GM12864 (cell line): ENCODE measurements at places on chromosomes 4 and X.

DNA sequence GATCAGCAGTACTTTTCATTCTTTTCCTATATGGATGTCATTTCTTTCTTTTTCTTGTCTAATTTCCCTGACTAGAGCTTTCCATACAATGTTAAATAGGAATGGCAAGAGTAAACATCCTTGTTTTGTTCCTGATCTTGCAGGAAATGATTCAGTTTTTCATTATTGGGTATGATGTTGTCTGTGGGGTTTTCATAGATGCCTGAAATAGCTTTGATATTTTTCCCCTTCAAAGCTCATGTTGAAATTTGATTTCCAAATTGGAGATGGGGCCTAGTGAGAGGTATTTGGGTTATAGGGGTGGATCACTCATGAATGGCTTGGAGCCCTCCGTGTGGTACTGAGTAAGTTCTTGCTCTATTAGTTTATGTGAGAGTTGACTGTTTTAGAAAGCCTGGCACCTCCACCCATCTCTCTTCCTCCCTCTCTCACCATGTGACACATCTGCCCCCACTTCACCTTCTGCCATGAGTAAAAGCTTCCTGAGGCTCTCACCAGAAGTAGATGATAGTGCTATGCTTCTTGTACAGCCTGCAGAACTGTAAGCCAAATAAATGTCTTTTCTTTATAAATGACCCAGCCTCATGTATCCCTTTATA is 22.3 kb upstream of the VSIG1 start:
- DNase-seq = no peak

DNA sequence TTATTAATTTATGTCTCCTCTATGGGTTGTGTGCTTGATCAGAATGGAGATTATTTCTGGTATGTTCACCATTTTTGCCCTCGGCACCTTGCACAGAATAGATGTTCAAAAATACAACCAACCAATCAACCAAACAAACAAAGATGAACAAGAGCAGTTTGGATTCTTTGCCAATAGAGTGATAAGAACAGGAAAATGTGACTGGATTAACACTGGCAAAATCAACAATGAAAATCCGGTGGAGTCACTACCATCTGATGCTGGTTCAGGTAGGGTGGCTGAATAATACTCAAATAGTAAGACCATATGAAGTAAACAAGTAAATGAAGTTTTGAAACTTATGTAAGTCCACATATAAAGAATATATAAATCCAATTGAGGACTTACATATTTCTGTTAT is 685.0 kb upstream of the EPHA5 start:
- no peak for DNase-seq

- DNase-seq = no peak
Observed at GRCh38 chr4:17232566-17233253, 279.2 kb downstream of the QDPR start.

DNA sequence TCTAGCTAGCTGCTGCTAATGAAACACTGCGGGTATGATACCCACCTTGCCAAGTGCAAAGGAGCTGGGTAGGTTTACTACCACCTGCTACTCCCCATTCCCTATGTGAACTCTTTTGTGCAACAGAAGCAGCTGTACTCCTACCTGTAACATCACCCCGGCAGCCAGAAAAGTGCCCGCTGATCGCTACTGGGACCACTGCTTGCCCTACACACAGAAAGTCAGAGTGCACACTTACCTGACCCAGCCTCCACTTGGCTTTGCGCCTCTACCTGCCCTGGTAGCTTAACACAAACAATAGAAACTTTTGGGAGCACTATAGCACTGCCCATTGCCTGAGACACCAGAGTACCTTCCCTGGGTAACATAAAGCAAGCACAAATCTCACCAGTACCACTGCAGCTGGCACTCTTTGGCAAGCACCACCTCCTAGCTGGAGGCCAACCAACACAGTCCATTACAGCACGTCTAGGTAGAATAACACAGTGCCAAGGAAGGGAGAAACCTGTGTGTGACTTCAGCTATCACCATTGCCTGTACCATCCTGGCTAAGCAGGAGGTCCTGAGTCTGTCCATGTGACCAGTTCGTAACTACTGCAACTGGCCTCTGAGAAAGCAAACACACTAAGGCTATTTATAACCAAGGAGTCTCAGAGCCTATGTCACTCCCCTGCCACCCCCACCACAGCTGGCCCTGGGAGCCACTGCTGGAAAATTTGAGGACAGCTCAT is 80.1 kb downstream of the CENPC start:
- DNase-seq = no peak

- DNase-seq = no peak
Observed at GRCh38 chr4:65943076-65943475, 272.8 kb upstream of the EPHA5 start.

DNA sequence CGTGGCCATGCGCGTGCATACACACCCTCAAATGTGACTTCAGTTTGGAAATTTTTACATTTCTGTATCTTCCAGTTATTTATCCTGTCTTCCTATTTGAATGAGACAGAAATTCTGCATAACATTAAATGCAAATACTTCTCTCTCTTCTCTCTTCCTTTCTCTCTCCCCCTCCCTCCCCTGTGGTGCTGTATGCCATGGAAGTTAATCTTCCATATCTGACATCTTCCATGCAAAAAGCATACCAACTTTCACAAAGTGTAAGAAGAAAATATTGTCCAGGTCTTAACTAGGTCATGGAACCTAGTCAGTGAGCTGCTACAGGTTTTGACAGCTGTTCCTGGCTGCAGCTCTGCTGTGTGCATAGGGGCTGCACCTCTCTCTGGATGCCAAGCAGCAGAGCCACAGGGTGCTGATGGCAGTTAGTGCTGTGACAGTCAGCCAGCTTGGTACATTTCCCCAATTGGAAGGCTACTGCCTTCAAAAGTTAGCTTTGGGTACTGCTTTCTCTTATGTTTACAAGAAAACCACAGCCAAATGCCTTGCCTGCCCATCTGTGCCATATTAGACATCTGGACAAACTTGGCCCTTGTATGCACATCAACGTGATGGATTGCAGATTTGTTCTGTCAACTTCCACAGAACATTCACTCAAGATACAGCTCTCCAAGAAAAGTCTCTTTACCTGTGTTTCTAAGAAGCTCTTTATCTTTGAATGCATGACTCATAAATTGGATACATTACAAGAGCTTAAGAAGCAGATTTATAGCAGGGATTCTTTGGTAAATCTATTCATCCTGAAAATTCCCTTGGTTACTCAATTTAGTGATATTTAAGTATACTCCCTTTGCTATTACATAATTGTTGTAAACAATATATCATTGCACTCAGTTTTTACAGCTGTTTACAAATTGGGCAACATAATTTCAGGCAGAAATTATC is 623.8 kb downstream of the EPHA5 start:
- no peak for DNase-seq

DNA sequence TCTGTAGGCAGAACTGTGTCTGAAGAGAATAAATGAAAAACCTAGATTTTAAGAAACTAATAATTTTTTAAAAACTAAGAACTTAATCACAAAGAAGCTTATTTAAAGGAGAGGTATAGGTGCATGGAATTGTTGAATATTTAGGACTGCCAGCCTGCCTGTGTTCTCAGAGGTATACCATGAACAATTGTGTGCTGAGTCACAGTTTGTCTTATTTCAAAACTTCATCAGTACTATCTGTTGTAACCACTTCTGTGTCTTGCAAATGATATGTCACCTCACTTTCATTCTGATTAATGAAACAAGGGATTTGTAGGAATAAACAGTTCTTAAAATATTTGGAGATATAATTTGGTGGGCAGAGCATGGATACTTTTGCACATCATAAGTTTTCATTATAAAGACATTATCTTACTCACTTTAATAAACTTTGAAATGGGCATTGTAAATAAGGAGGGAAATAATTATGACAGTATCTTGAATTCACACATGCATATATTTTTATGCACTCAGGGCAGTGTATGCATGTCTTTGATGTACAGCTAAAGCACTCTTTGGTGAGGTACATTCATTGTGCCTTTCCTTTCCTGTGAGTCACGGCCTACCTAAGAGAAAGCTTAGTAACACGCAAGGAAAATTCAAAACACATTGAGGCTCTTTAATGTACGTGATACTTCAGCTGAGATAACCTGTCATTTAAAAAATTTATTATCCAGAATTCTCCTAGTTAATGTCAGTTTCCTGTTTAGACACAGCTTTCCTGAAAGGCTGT is 31.7 kb downstream of the STOX2 start:
- no peak for DNase-seq

DNA sequence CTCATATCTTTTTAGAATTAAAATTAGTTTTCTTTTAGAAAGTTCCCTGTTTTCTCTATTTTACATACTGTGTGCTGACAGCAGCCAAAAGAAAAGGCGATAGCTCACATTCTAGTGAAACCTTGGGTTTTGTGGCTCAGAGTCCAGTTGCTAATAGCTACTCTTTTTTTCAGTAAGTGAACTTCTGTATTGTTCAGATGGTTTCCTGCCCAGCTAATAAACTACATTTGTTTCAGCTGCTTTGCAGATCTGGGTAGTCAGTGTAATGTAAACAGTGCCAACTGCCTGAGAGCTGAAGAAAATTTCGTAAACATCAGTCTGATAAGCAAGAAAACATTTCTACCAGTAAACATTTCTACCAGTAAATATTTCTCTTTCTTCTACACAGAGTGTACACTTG is 370.2 kb downstream of the GRIA2 start:
- DNase-seq = no peak

- DNase-seq = no peak
Observed at GRCh38 chr4:74166818-74167217, 8.9 kb downstream of the MTHFD2L start.

- DNase-seq = no peak
Observed at GRCh38 chr4:6710996-6711395, 1.3 kb upstream of the MRFAP1L1 start.

GRCh38 chr4:4200624-4201023 is 26.1 kb downstream of the OTOP1 start:
- no peak for DNase-seq

DNA sequence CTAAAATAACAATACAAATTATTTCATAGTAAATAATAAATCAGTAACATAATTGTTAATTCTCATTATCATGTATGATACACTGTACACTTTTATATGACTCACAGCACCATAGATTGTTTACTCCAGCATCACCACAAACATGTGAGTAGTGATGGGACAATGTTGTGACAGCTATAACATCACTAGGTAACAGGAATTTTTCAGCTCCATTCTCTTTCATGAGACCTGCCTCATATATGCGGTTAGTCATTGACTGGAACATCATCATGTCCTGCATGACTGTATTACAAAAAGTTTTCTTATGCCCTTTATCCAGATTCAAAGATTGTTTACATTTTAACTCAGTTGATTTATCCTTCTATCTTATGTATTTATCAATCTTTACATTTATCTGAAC is 1530.0 kb downstream of the PCDH18 start:
- no peak for DNase-seq

DNA sequence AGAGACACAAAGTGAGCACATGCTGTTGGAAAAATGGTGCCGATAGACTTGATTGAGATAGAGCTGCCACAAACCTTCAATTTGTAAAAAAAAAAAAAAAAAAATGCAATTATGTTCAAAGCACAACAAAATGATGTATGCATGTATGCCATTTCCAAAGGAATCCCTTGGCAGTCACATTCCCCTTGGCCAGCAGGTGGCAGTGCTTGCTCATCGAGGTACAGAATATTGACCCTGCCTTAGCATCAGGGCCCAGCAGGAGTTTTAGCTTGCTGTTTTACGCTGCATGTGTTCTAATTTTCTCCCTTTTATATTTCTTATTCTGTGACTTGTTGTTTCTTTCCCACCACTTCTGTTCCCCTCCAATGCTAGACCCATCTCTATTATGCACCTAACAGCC is 34.5 kb upstream of the CYBB start:
- DNase-seq = no peak

GRCh38 chr4:38128478-38129459 is 168.6 kb downstream of the PTTG2 start:
- DNase-seq = peak; percentile 85

GRCh38 chr4:34723605-34724004 is 1520.7 kb downstream of the ARAP2 start:
- no peak for DNase-seq

GRCh38 chrX:12919051-12919450 is 12.6 kb downstream of the TLR8 start:
- no peak for DNase-seq

DNA sequence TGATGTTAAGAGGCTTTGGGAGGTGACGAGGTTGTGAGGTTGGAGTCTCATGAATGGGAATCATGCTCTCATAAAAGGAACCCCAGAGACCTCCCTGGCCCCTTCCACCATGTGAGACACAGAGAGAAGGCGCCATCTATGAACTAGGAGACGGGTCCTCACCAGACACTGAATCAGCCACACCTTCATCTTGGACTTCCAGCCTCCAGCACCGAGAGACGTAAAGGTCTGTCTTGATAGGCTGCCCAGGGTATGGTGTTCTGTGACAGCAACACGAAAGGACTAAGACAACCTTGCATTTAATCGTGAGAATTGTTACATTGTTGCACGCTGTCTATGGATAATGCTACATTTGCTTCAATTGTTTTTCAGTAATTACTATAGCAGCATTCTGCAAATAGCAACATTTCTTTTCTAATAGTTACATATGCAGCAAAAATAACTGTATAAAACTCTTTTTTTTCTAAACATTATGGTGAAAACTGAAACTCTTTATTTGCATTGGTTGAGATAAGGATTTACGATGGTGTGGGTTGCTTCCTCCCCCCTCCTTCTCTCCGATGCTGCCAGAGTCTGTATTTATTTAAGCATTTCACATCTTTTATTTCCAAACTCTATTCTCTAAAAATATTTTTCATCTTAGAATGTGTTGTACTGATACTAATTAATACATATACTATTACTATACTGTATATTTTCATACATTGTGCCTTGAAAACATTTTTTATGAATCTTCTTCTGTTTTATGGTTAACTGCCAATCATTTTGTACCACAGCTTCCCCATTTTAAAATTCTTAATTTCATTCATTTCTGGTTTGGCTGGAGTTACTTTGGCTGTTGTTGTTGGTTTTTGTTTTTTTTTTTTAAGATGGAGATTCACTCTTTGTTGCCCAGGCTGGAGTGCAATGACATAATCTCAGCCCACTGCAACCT is 26.4 kb upstream of the AKAP17A start:
- DNase-seq = no peak

GRCh38 chrX:95290455-95290854 is 1394.2 kb upstream of the DIAPH2 start:
- no peak for DNase-seq

DNA sequence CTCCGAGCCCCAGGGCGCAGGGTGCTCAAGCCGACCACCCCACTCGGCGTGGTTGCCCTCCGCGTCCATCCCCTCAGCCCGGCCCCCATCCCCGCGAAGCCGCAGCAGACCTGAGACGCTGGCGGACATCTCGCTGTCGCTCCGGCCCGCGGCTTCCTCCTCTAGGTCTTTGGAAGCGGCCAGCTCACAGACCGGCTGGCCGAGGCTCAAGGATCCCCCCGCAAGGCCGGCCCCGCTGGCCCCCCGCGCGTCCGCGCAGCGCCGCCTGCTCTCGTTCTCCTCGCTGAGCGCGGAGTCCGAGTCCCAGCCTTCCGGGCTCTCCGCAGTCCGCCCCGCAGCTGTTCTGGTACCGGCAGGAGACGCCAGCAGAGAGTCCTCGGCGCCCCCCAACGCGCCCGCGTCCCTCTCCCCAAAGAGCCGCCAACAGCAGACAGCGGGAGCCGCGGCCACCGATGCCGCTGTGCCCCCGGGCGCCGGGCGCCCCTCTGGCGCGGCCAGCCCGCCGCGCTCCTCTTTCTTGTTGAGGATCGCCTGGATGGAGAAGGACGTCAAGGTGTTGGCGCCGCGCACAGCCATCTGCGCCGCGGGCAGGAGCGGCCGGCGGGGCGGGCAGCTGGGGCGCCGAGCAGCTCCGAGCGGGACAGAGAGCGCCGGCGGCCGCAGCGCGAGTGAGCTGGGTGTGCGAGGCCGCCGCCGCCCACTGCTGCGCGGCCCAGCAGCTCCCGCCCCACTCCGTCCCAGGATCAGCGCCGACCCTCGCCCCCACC is at the start of gene NKX3-2:
Gene NKX3-2 (minus strand): TSS at position 670 of the 767 bp plus-strand sequence. CDS start 94 bp downstream, at position 576.
- no peak for DNase-seq
